ENCODE measurements at places on chromosomes 12 and 14.
A peak's percentile ranks its signal among the peaks of the same experiment; 100 is the strongest.

DNA sequence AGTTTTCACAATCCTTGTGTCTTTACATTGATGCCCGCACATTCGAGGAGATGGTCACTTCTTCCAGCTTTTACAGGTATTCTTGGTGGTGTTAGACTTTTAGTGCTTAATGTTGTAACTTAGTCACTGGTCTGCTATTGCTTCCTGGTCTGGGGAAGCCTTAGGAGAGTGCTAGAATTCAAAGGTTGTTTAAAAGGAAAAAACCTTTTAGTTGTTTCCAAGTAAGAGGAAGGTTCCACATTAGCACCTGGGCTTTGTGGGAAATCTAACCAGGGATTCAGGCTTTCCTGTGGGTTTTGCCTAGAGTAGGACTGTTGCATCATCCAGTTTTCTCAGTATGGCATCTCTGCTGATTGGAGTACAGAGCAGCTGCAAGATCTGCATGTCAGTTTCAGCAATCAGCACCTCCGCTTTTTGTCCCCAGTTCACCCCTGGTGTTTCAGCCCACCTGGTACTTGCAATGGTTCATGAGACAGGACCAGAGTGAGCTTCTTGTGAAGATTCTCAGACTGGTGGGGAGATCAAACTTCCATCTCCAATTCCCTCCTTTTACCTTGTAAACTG, 44.0 kb upstream of the PLBD1 start:
- DNase-seq, result no peak

DNA sequence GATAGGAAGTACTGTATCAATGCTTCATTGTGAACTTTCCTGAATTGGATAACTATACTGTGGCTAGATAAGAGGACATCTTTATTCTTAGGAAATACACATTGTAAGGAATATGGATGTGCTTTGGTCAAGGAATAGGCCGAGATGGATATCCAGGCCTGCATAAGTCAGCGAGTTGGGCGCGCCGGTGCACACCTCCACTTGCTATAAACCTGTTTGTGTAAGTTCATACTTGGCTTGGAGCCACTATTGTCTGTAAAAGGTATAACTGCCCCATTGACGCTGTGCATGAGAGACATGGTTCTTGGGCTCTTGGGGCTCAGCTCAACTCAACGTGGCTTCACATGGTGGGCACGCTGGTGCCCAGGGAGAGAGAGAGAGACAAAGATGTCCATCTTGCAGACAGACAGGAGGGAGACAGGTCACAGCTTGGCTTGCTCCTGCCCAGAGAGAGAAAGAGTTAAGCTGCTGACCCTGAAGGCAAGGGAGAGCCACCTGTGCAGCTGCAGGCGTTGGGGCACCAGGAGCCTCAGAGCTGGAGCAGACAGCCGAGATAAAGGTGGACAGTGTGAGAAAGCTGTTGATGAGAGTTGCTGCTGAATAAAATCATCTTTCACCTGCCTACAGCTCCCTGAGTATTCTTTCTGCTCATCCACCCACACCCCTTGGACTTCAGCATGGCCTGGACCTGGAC, 34.1 kb upstream of the COCH start:
- no peak for DNase-seq

DNA sequence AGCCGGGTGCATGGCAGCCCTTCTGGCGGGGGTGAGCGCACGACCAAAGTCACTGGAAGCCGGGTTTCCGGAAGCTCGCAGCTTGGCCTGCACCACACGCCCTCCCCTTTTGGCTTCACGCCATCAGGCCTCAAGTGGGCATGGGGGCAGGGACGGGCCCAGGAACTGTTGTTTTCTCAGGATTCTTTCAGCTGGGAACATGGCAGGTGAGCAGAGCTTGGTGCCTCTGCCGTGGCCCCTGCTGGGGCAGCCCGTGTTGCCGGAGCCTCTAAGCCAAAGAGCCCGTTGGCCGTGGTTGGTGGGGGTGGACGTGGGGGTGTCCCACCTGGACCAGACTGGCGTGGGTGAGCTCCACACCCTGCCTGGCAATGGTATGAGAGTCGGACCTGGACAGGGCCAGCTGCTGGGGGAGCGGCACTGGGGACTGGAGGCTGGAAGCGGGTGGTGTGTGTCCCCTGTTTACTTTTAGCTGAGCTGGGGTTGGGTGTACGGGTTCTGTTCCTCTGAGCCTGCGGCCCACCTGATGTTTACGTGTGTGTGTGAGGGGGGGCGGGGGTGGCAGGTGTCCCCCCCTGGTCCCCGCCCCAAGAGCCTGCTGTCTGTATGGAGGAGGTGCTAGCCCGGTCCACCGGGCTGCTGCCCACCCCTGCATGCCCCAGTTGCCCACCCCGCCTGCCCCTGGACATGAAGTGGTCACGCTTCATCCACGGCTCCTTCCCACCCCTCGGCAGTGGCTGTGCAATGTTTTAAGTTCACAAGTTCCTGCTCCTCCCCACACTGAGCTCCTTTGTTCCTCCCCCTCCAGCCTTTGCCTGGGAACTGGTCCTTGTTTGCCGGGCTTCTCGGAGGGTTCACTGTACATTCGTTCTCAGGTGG, 28.7 kb upstream of the PLD4 start:
- no peak for DNase-seq

DNA sequence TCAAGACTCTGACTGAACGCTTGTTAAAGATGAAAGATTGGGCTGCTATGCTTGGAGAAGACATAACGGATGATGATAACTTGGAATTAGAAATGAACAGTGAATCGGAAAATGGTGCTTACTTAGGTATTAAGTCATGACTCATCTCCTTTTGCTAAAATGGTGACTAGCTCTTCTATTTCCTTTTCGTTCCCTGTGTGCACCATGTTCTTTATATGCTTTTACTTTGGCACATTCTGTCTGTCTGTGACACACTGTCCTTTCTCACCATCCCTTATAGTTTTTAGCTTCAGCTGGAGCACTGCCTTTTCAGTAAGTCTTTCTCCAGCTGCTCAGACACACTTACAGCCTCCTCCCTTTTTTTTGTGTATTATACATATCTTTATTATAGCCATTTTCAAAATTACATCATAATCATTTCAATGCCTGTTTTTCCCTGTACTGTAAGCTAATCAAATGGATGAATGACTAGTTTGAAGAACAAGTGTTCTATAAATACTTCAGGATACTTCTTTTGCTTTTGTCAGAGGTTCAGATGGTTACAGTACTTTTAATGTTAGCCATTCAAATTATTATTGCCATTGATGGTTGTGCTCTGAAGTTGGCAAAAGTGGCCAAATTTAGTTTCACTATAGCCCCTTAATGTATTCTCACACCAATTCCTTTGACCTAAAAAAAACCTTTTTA, 68.6 kb downstream of the MIA2 start:
- DNase-seq, result no peak

- DNase-seq, result no peak
Measured at GRCh38 chr12:103880299-103881142, 39.5 kb upstream of the NT5DC3 start.

GRCh38 chr12:61487728-61488127, 772.5 kb upstream of the USP15 start:
- DNase-seq, result no peak

GRCh38 chr12:40405419-40405818, 180.6 kb downstream of the LRRK2 start:
- no peak for DNase-seq

DNA sequence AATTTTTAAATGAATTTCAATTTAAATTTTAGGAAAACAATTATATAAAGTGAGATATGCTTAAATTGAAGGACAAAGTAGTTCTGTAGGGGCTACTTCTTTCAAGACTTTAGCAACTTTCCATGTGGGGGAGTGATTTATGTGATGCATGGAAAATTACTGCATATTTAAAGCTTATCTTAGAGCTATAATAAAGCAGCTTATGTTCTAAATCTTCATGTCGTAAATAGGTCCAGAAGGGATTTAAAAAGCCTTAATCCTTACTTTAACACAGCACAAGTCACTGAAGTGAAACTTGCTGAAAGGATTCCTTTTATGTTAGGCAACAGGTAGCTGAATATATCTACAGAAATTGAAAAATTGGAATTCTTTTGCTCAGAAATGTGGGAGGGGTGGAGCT, 340.4 kb downstream of the NAV3 start:
- no peak for DNase-seq

DNA sequence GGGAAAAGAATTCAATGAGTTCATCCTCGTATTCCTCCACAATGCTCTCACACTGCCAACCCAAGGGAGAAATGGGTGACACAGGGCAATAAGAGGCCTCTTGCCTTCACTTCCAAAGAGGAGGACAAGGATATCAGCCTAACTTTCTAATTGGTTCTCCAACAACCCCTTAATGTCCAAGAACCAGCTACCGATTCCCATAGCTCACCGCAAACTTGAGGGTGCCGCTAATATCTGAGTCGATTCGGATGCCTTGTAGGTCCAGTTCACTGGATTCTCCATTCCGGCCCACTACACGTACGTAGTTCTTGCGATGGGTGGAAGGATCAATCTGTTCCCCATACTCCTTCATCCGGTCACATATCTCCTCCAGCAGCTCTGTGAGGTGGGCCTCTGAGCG, 4.8 kb downstream of the CNPY2 start:
- no peak for DNase-seq

GRCh38 chr14:54653712-54654469, 87.0 kb downstream of the SAMD4A start:
- DNase-seq, result no peak

DNA sequence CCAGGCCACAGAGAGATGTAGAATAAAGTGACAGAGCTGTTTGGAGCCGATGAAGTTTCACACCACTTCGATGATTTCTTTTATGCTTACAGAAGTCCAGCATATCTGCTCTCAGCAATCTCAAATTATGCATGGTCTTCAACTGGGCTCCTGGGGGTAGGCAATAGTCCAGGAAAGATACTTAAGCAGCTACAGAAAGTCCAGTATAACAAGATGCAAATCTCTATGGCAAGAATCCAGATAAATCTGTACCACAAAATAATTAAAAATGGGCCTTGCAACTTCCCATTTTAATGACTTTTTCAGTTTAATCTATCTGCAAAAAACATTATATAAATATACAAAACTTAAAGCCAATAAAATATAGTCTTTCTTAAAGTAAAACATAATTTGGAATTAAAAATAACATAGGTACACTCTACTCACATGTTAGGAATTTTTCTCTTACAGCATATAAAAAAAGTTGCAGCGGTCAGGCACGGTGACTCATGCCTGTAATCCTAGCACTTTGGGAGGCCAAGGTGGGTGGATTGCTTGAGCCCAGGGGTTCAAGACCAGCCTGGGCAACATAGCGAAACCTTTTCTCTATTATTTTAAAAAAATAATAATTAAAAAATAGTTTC, 20.5 kb upstream of the RAD51AP1 start:
- no peak for DNase-seq

GRCh38 chr12:53602176-53602864, 23.9 kb downstream of the ATF7 start:
- no peak for DNase-seq

DNA sequence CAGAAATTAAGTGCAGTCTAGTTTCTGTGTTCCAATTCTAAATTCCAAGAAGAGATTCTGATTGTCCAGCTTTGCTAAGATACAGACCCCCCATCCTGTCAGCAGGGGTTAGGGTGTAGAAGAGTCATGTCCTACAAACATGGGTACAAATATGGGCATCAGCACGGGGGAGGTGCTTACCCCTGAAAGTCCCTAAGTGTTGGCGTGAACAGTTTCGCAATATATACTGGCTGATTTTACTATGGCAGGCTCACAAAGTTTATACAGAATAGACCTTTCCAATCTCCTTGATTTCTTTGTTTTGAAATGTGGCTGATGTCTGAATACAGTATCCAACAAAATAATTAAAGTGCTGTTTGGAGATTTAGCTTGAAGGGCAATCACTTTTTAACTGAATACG, 71.6 kb upstream of the PPM1H start:
- no peak for DNase-seq

GRCh38 chr14:75182821-75183220, 6.4 kb upstream of the TMED10 start:
- DNase-seq, result no peak

DNA sequence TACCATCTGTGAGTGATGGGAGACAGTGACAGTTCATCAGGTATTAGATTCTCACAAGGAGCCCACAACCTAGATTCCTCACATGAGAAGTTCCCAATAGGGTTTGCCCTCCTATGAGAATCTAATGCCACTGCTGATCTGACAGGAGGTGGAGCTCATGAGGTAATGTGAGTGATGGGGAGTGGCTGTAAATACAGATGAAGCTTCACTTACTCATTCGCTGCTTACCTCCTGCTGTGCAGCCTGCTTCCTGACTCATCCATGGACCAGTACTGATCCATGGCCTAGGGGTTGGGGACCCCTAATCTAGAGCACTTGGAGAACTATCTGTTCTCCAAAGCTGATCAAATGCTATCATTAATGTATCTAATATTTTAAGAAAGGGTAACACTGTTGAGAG, 17.7 kb downstream of the CLEC2D start:
- no peak for DNase-seq

GRCh38 chr12:110282300-110282860, 1.3 kb downstream of the ATP2A2 start:
- DNase-seq, result peak; percentile 48

GRCh38 chr12:111596985-111597830, 1.9 kb downstream of the ATXN2 start:
- DNase-seq, result peak; percentile 32

GRCh38 chr12:92143258-92143657, 2.4 kb downstream of the BTG1 start:
- no peak for DNase-seq
